Erythroblast (primary cell): ENCODE measurements at places on chromosomes 13 and 19.

DNA sequence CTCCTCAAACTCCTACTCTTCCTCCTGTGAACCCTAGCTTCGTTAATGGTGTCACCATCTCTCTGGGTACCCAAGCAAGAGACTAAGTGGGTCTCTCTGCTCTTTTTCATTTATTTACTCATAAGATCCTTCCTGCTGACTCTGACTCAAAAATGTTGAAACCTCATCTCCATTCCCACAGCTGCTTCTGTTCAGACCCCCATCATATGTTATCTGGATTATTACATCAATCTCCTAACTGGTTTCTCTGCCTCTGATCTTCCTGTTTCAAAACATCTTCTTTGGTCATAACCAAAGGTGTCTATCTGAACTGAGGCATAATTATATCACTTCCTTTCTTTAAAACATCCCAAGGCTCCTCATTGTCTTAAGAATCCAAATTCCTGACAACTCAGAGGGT is 2.0 kb upstream of the MEDAG start:
- DNase-seq = no peak

- DNase-seq = no peak
Measured at GRCh38 chr19:21569494-21569865, 64.1 kb downstream of the ZNF429 start.

DNA sequence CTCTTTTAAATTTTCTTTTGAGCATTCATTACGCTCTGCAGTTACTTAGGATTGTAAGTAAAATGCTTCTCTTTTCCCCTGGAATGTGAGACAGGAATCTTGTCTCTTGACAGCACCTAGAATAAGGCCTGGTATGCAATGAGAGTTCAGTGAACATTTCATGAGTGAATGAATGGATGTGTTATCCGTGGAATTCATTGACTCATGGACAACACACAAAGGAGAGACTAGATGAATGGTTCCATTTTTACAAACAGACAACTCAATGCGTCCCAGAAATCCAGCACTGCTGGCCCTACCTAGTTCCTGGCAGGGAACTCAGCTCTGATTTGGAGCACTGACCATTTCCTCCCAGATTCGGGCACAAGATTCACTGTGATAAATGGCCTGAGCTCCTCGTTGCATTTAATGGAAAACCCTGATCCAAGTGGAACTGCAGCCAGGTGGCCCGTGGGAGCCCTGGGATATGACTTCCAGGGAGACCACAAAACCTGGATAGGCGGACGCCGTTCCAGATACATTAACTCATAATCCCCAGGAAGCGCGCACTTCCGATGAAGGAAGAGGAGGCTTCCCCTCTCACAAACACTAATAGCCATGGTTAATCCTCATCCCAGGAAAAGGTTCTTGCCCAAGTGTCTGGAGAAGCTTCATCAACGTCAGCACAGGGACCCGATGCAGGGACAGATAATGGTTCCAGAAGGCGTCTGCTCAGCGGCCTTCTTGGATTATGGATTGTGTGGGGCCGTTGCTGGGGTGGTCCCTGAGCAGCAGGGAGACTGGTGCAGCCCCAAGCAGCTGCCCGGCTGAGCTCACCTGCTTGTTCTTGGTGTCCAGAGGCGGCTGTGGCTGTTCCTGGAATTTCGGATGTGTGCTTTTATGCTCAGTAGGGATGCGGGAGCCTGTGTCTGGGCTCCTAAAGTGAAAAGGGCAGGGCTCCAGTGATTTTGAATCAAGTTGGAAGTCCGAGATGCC is 211.1 kb upstream of the TSHZ3 start:
- DNase-seq = no peak

DNA sequence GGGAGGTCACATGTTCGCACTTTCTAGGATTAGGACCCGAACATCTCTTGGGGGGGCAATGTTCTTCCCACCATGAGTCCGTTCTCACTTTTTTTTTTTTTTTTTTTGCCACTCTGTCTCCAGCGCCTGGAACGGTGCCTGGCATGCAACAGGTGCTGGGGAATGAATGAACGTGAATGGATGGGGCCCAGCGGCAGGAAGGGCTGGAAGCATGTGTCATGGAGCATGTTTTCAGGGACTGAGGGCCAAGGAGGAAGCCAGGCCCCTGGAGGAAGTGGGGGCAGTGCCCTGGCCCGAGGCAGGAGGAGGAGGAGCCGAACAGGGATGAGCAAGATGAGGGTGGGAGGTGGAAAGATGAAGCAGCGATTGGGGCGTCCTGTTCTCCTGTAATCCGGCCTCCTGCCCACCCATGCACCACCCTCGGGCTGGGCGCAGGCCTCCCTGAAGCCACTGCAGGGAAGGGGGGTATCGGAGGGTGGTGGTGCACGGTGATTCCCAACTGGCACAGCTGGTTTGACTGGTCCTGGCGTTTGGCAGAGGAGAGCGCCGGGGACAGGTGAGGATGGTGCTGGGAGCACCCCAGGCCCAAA is 8.8 kb upstream of the SULT2B1 start:
- DNase-seq = no peak

GRCh38 chr19:1262623-1263123 is 6.5 kb upstream of the CIRBP start:
- DNase-seq = no peak

GRCh38 chr13:57698851-57699250 is 67.3 kb downstream of the PCDH17 start:
- DNase-seq = no peak

DNA sequence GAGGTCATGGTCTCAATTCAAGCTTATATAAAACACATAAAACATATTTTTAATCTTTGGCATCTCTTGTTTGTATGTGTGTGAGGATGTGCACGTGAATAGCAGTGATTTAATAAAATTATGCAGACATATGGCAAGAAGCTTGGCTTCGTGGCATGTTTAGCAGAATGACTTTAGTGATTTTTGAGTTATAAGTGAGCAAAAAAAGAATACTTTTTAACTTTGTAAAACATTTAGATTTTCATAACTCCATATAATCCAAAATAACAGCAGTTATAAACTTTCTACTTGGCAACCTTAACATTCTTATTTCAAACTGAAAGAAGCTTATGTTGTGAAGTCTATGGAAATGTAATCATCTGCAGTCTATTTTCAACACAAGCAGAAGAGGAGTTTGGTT is 120.6 kb downstream of the SLITRK1 start:
- no peak for DNase-seq

- no peak for DNase-seq
Measured at GRCh38 chr13:113902986-113903775, 39.3 kb upstream of the GAS6 start.

DNA sequence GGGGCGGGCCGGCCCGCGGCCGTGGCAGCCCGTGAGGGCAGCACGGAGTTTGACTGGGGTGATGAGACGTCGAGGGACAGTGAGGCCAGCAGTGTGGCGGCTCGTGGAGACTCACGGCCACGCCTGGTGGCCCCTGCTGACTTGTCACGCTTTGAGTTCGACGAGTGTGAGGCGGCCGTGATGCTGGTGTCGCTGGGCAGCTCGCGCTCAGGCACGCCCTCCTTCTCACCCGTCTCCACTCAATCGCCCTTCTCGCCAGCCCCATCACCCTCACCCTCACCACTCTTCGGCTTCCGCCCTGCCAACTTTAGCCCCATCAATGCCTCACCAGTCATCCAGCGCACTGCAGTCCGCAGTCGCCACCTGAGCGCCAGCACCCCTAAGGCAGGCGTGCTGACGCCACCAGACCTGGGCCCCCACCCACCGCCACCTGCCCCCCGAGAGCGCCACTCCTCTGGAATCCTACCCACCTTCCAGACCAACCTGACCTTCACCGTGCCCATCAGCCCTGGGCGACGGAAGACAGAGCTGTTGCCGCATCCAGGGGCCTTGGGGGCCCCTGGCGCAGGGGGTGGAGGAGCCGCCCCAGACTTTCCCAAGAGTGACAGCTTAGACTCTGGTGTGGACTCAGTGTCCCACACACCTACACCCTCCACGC is 4.5 kb downstream of the CIC start:
- no peak for DNase-seq

DNA sequence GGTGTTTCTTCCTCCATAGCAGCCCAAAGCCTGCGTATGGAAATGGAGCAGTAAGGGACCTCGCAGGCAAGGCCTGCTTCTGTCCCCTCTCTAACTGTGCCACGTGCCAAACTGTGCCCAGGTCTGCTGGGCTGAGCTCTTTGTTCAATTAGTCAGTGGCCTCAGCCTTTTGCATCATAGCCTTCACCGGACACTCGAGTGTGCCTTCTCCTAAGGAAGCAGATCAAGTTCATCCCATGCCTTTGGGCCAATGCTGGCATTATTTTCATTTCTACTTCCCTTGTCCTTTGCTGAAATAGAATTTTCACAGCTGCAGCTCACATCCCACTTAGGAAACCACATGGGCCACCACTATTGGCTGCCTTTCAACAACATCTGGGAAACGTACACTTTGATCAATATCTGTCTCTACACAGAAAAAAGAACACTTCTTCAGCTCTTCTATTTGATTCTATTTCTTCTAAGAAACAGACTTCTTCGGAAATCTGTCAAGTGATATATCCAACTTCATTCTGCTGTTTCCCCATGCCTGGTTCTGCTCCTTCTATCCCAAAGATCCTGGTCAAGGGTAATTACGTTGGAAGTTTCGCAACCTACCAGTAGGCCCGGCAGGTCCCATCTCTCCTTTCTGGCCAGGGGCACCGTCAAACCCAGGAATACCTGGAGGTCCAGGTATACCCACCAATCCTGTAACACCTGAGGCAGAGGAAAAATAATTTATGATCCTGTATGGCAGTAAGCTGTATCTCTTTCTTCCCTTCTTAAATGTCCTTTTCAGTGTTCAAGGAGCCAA is 143.9 kb downstream of the COL4A1 start:
- DNase-seq = no peak
